ENCODE measurements at places on chromosomes 2 and 18. TPM values are rescaled to one million over a fixed set of nuclear protein-coding genes. Genes with fewer than 3 reads are reported as not detected.

DNA sequence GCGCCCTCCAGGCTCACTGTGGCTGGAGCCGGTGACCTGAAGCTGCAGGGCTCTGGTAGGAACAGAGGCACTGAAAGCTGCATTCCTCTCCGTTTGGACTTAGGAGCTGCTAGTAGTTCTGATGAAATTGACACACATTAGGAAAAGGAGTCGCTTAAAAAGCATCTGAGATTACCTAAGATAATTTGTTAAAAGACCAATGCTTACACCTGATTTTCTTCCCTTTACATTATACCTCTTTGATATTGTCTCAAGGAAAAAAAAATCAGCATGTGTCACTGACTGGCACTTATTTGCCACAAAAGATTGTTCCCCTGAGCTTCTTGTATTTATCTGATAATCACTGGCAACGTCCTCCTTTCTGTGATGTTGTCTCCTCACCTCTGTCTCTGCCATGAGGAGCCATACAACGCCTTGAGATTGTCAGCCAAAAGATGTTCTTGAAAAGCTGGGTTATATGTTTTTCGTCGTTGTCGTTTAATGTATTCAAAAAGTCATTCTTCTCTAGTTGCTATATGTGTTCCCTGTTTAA is 618 bp upstream of the CHN1 start:
- H3K27me3 ChIP-seq: peaks cover 43% of the 10 kb centered on the region
- H3K36me3 ChIP-seq: no peaks in the 10 kb centered on the region
- DNase-seq: no peak
- peak overlapping the region; percentile 65 for H3K4me3 ChIP-seq
- H3K4me1 ChIP-seq: no peaks in the 10 kb centered on the region

DNA sequence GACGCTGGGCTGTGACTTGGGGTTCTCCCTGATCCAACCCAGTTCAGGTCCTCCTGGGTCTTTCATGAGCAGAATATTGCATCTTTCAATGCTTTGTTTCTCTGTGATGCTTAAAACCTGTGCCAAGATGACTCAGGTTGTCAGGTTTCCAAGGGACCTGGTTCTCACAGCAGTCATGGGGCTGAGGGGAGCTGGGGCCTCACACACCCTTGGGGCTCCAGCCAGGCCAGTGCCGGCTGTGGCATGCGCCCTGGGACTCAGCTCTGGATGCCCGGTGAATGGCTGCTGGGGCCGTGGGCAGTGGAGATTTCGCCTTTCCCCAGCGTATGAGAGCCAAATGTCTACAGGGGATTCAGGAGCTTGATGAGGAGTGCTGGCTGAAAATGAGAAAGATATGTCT is 29.6 kb downstream of the EDAR start:
- H3K27me3 ChIP-seq: no peaks in the 10 kb centered on the region
- no peak overlapping the region for H3K4me3 ChIP-seq
- H3K36me3 ChIP-seq: no peaks in the 10 kb centered on the region
- no peak for DNase-seq
- no peaks in the 10 kb centered on the region for H3K4me1 ChIP-seq

DNA sequence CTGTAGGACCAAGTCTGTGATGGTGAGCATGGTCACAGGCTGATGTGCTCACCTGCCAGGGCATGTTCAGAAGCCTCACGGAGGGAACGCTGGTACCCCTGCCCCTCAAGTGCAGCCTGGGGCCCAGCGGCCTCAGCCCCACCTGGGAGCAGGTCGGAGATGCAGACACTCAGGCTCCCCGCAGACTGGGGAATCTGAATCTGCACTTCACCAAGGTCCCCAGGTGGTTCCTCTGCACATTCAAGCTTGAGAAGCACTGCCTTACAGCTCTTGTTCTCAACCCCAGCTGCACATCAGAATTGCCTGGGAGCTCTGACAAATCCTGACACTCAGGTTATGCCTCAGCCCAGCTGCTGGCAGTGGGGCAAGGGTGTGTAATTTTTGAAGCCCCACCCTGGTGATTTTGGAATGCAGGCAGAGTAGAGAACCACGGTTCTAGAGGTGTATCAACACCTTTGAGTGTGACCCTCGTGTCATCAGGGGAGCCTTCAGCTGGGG is 54.8 kb downstream of the CRACDL start:
- DNase-seq: peak; percentile 44
- no peak overlapping the region for H3K4me3 ChIP-seq
- H3K27me3 ChIP-seq: no peaks in the 10 kb centered on the region
- H3K27ac ChIP-seq: no peak overlapping the region
- no peaks in the 10 kb centered on the region for H3K36me3 ChIP-seq

- no peak overlapping the region for H3K4me3 ChIP-seq
- no peaks in the 10 kb centered on the region for H3K27me3 ChIP-seq
- H3K4me1 ChIP-seq: peaks cover 30% of the 10 kb centered on the region
- no peaks in the 10 kb centered on the region for H3K36me3 ChIP-seq
- no peak for DNase-seq
- H3K27ac ChIP-seq: peak overlapping the region; percentile 71
Measured at GRCh38 chr2:215717501-215718381, 281.9 kb upstream of the FN1 start.

GRCh38 chr2:152492131-152492530 is 157.2 kb downstream of the FMNL2 start:
- no peak for DNase-seq
- no peaks in the 10 kb centered on the region for H3K27me3 ChIP-seq
- H3K36me3 ChIP-seq: no peaks in the 10 kb centered on the region

SLC14A1 gene
- 6.0 TPM for total RNA-seq

RNF138 gene
- 25.8 TPM for total RNA-seq

All from upper lobe of right lung (tissue), 1 donor.